ENCODE measurements at places on chromosomes 11 and 22.

DNA sequence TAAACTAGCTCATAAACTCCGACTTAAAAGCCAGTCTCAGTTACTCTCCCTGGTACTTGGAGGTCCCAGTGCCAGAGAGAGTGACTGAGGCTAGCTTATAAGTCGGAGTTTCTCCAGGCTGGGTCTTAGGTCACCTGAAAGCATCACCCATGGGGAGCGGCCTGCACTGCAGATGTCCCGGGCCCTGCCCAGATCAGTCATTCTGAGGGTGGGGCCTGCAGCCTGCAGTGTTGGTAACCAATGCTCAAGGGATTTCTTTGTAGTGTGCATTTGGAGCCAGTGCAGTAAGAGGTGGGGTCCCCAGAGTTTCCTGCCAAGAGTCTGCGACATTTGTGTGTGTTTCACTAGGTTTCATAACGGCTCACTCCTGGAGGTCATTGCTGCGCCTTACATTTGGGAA lies 14.8 kb downstream of the TAB1 start:
- no peak for DNase-seq

- DNase-seq = no peak
Observed at GRCh38 chr22:50459016-50459415, 15.8 kb downstream of the SBF1 start.

GRCh38 chr11:35593143-35593542 lies 25.1 kb upstream of the FJX1 start:
- no peak for DNase-seq

- no peak for DNase-seq
Observed at GRCh38 chr11:126347751-126348668, 7.5 kb upstream of the ST3GAL4 start.

DNA sequence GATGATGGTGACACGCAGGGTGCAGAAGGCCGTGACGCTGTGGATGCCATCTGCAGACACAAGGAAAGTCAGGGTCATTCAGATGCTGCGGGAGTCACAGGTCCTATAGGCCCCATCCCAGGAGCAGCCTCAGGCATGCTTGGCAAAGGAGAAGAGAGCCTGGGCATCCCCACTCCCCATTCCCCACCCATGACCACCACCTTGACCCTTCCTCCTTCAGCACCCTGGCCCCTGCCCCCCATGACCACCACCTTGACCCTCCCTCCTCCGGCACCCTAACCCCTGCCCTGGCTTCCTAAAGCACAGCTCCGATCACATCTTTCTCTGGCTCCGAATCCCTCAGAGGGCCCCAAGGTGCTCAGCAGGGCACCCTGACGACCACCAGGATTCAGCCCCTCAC lies 73.1 kb downstream of the CELSR1 start:
- DNase-seq = no peak

GRCh38 chr22:31870890-31871289 lies 73.4 kb upstream of the YWHAH start:
- no peak for DNase-seq

DNA sequence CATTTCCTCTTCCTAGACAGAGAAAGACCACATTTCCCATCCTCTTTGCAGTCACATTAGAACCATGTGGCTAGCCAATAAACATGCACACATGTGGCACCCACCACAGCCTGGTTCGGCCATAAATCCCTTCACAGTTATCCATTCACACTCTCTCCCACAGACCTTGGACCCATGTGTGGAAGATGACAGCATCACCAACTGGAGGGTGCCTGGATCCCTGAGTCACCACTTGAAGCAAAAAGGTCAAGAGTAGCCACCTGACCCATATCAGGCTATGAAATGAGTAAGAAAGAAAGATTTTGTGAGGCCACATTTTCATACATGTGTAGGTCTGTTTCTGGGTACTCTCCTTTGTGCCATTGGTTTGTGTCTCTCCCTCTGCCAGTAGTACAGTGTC lies 9.0 kb upstream of the TMEM121B start:
- DNase-seq = no peak

- no peak for DNase-seq
Observed at GRCh38 chr11:63838150-63838677, 696 bp upstream of the MARK2 start.

- DNase-seq = no peak
Observed at GRCh38 chr11:16027621-16028020, 328.7 kb downstream of the SOX6 start.

All from stimulated activated CD8-positive, alpha-beta memory T cell treated with anti-CD3 and anti-CD28 coated beads, Interleukin-4, amount 100 ng/mL, for 4 hours (primary cell).